ENCODE measurements at places on chromosomes 6 and 20. TPM values are rescaled to one million over a fixed set of nuclear protein-coding genes. Genes with fewer than 3 reads are reported as not detected.

DNA sequence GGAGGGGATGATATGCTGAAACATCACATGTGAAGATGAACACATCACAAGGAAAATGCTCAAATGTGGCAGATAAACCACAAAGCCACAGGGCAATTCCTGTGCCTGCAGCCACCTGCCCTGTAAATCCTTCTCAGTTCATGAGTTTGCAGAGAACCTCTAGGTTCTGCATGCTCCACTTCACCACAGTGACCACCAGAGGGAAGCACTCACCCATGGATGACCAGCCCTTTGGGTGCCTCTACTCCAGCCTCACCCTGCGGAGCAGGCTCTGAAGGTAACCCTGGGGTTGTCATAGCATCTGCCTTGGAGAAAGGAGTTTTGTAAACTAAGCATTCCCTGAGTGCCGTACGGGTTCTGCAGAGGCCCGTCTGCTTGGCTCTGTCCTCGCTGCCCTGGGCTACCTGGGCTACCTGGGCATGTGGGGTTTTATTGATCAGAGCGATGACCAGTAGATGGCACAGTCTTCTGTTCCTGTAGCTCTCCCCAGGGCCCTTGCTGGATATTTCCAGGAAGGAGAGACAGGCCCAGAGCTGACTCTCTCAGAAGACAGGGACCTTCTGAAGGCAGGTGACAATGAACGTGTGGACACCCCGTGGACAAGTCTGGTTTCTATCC lies 31.7 kb upstream of the CST1 start:
- no peak for DNase-seq

DNA sequence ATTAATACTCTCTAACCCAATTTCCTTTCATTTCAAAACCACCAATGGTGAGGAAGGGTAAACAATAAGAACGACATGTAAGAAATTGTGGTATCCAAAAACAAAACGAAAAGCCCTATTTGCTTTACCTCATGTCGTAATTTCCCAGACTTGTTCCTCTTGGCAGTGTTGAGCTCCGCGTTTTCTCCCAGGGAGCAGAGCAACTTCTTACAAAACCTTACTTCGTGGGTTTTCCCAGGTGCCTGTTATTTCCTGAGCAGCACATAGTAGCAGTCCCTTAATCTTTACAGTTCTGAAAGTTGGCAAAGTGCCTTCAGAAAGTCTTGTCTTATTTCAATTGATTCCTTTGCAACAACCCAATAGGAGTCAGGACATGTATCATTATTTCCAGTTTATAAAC lies 207.9 kb upstream of the MARCKS start:
- DNase-seq = no peak

Gene DAAM2
- total RNA-seq = 57.1 TPM

Gene C20orf202
- 0.38 TPM for total RNA-seq

Gene NFATC2
- 51.5 TPM for total RNA-seq

DNA sequence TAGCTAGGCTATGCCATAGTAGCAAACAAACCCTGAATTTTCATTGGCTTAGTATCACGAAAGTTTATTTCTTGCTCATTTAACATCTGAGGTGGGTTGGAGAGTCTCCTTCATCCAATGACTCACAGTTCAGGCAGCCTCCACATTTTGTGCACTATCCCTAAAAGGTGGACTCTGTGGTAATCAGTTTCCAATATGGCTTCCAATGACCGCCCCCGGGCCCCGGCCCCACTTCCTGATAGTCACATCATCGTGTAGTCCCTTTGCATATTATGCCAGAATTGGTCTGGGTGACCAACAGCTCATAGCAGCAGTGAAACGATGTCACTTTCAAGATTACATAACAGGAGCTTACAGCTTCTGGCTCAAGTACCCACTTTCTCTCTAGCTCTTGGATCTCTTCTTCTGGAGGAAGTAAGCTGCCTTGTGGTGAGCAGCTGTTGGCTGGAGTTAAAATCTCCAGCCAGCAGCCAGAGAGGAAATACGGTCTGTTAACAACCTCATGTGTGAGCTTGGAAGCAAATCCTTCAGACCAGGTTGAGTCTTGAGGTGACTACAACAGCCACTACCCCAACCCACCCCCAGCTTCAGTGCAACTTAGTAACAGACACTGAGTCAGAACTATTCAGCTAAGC lies 7.8 kb downstream of the HCRTR2 start:
- no peak for DNase-seq

GRCh38 chr6:97939440-97940168 lies 656.6 kb upstream of the MMS22L start:
- no peak for DNase-seq

DNA sequence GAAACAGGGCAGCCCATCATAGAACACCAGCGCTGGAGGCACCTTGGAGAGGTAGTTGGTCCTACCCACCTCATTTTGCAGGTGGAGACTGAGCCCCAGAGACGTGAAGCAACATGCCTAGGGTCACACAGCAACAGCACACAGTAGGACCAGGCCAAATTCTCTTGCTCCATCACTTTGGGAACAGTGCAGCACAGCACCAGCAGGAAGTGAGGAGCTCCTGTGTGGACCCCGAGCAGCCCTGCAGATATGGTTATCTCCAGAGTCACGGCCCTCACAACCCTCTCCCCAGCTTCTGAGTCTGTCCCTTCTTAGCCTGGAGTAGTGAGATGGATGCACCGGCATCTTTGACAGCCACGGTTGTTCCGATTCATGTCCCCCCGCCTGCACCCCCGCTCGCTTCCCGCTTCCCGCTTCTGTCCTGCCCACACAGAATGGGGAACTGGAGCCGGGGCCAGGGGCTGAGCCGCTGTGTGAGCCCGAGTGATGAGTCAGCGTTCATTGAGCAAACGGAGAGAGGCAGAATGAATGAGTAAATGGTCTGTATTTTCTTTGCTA lies 72.6 kb upstream of the DUSP22 start:
- DNase-seq = no peak

- DNase-seq = no peak
These were observed 544.1 kb downstream of the QKI start for GRCh38 chr6:163958646-163959045.

DNA sequence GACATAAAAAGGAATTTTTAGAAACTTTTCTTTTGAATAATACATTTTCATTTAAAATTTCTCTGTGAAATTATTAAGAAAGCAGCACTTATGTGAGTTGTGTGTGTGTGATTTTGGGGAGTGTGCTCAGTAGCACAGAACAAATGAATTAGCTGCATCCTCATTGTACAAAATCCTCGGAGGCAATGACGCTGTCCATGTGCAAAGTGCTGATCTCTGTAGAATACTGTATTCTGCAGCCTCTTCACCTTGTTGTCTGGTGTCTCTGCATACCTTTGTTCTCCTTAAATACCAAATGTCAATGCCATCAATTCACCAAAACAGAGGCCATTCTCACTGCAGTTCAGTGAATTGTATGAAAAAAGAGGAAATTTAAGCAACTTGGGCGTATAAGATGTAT lies 838.4 kb downstream of the QKI start:
- DNase-seq = no peak

Gene C6orf15
- not detected for total RNA-seq

DNA sequence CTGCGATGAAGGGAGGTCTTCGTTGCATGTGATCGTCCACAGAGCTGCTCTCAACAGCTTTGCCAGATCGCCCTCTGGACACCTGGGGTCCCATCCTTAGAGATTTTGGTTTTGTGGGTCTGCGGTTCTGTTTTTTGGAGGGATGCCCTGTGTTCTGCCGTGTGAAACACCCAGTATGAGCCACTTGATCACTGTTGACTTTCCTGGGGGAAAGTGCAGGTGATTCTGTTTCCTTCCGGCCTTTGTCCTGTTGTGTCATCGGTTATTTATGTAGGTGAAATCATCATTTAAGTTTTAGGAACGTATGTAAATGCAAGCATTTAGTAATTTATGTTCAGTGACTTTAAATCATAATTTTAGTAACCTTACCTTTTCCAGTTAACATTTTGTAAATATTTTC lies 56.4 kb upstream of the SLC22A1 start:
- no peak for DNase-seq

DNA sequence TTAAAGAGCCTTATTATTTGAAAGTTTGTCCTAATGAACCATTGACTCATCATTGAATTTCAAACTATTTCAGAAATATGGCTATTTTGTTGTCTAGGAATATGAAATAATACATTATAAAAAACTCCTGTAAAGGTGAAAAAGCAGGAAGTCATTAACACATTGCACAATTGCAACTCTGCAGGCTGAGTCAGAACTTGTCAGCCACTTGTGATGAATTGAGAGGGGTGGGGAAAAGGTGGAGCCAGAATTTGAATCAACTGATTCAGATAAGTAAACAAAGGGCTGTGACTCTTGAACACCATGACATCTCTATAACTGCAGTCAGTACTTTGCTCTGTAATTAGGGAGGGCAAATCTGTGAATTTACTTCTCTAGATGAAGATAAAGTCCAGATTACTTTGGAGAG lies 6.0 kb downstream of the C6orf141 start:
- DNase-seq = no peak

Gene KIAA1755
- total RNA-seq = 1.9 TPM

DNA sequence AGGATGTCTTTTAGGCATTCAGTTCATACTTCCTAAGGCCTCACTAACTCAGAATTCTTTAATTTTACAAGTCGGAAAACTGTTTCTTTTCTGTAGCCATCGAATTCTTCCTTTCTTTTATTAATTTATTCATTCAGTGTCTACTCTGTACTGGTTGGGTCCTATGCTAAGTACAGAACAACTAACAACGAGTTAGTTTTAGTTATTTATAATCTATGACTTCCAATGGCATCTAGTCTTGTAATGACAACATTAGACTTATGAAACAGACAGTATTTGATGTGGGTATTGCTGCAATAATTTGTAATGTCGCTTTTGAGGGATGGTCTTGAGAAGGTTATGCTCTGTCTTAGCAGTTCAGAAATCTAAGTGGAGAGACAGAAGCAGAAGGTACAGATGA lies 55.3 kb upstream of the TINAG start:
- no peak for DNase-seq

DNA sequence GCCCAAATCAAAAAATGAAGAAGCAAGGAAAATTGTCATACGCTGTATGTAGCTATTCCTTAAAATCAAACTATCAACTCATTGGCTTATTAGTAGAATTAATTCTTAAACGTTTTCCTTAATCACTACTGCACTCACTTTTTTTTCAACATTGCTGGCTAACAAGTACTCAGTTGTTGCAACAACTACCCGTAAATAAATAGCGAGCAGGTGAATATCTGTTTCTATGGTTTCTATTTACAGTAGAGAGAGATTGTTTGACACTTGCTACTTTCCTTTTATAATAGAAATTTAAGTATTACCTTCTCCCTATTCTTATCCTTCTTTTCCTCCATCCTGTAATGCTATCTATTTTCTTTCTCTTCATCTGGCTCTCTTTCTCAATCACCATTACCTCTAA lies 25.1 kb downstream of the FRK start:
- DNase-seq = no peak

DNA sequence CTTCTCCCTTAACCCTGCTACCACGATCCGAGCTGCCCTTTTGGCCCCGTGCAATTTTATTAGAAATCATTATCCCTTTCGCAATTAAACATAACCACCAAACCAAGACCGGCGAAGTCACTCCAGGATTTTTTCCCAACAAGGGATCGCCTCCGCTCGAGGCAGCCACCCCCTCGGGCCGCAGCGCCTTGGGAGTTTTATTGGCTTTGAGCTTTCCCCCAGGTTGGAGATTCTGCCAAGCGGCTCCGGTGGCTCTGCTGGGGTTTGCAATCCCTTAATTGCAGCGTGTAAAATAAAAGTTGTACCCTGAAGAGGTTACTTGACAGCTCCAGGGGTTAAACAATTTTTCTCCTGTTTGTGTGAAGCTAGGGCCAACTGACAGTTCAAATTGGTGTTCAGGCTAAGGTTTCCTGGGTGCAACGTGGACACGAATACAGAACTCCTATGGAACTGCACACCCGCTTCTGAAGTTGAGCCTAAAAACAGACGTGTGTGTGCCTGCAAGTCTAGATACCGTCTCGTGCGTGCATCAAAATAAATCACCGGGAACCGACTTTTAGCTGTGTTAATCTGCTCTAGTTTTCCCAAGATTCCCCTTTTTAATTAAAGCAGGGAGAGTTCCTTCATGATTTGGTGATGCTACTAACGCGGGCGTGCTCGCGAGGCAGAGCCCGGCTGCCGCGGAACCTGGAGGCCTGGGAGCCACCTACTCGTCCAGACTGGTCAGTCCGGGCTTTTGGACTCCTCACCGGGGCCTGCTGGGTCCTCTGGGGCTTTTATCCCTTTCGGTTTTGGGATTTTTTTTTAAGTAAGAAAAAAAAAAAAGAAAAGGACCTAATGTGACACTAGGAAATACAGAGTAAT lies 975 bp upstream of the TFAP2A start:
- no peak for DNase-seq

- no peak for DNase-seq
These were observed 175.6 kb downstream of the FOXA2 start for GRCh38 chr20:22408521-22409402.

DNA sequence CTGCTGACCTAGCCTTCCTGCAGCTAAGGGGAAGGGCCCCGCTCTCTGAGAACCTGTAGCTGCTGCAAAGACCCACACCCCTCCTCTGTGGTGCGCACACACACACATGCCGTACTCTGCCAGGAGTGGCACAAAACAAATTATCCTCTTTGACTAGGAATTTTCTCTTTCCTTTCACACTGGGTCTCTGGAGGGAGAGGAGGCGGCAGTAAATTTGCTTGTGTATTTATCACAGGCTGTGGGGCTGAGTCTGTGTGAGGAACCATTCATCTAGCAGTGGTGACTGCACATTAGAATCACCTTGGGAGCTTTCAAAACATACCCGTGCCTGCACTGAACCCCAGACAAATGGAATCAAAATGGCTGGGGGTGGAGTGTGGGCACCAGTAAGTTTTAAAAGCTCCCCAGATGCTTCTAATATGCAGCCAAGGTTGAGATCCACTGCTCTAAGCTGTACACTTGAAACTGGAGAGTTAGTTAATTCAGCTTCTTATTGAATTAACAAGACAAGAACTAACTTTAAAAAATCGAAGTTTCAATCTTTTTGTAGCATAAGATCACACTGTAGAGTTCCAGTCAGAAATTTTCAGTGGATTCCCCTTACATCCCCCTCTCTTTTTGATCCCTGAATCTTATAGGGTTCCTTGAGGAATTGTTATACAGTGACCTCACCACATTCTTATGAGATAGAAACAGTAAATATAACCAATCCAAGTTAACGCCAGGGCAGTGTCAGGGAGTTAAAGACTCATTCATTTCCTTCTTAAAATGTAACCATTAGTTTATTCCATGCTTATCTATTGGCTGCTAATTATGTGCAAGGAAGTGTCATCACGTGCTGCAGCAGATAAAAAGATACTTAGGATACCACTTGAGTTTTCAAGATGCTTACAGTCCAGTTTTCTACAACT lies 29.8 kb upstream of the GMDS start:
- DNase-seq = no peak

Gene ULBP3
- total RNA-seq = 1.7 TPM

Gene HELZ2
- total RNA-seq = 12.1 TPM

DNA sequence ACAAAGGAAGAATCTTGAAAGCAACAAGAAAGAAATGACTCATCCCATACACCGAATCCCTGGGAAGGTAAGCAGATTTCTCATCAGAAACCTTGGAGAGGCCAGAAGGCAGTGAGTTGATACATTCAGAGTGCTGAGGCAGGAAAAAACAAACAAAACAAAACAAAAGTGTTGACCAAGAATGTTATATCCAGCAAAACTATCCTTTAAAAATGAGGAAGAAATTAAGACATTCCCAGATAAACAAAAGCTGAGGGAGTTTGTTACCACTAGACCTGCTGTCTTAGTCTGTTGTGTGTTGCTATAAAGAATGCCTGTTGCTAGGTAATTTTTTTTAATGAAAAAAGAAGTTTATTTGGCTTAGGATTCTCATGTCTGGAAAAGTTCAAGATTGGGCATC lies 33.7 kb upstream of the PPP1R3G start:
- DNase-seq = no peak

Gene RALGAPB
- 33.3 TPM for total RNA-seq
